Sigmoid colon (tissue), 7 donors: ENCODE measurements at places on chromosomes 2 and 18.

DNA sequence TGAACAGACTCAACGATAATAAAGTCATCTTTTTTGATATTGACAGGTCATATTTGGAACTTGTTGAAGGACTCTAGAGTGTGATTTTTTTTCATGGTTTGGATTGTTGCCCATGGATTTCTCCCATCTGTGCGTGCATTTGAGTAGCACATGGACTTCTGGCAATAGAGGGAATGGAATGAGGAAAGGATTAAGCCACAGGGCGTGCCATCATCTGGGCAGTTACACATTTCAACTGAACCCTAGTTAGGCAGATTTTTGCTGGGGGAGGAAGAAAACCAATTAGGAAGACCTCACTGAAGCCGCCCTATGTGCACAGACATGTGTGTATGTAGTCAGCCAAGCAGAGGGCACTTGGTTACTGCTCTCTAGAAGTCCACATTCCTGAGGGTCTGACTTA, 72.6 kb downstream of the TPGS2 start:
- no peak for DNase-seq

- DNase-seq: no peak
Observed at GRCh38 chr2:18891600-18892345, 302.4 kb upstream of the NT5C1B start.

- no peak for DNase-seq
Observed at GRCh38 chr2:165007161-165007744, 51.9 kb upstream of the SLC38A11 start.

- no peak for DNase-seq
Observed at GRCh38 chr2:43481927-43482542, 113.8 kb downstream of the THADA start.

GRCh38 chr18:25990473-25990872, 99.9 kb downstream of the SS18 start:
- no peak for DNase-seq

DNA sequence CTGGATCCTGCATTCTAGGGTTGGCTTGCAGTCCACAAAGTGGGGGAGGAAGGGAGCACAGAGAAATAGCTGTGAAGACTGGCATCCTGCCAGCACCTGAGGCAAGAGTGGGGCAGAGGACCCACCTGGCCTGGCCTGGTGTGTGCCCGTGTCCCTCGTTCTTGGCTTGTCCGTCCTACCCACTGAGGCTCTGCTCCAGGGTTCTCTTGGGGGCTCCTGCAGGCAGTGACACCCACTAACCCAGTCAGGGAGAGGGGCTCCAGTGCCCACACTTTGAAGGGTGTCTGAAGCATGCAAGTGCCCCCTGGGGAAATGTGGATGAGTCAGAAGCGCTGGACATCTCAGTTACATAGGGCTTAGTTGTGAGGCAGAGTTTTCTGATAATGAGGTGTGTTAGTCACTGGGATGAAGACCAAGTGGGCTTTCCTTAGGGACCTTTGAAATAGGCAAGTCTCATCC, 79.4 kb downstream of the SLC4A3 start:
- DNase-seq: no peak

DNA sequence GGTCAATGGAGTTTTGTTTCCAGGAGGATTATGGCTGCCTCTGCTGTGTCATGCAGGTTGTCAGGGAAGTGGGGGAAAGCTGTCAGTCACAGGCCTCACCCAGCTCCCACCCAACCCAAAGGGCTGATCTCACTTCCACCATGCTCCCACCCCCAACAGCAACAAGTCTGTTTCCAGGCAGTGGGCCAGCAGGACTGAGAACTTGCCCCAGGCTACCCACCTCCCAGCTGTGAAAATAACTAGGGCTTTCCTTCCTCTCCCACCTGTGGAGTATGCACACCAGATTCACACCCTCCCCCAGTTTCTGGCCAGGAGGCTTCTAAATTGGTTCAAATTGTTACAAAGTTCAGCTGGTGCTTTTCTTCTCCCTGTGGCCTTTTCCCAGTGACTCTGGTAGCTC, 95.6 kb upstream of the ACVR1 start:
- no peak for DNase-seq

- no peak for DNase-seq
Observed at GRCh38 chr2:23486684-23487075, 101.7 kb downstream of the KLHL29 start.

GRCh38 chr2:226916669-226917068, 80.8 kb downstream of the RHBDD1 start:
- no peak for DNase-seq

DNA sequence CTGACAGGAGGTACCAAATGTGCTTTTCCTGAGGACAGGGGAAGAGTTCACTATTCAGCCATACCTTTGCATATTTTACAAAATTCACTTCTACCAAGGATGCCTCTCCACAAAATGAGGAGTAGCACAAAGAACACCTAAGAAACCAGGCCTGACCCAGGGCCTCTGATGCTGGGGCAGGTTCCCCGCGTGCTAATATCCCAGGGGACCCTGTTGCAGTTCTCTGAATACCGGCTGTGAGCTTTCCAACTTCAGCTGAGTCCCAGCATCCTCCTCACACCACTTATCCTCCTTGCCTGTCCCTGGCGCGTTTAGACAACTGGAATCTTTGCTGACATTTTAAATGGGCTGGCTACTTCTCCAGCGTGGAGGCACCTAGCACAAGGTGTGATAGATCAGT, 142.3 kb downstream of the BCL2 start:
- no peak for DNase-seq

DNA sequence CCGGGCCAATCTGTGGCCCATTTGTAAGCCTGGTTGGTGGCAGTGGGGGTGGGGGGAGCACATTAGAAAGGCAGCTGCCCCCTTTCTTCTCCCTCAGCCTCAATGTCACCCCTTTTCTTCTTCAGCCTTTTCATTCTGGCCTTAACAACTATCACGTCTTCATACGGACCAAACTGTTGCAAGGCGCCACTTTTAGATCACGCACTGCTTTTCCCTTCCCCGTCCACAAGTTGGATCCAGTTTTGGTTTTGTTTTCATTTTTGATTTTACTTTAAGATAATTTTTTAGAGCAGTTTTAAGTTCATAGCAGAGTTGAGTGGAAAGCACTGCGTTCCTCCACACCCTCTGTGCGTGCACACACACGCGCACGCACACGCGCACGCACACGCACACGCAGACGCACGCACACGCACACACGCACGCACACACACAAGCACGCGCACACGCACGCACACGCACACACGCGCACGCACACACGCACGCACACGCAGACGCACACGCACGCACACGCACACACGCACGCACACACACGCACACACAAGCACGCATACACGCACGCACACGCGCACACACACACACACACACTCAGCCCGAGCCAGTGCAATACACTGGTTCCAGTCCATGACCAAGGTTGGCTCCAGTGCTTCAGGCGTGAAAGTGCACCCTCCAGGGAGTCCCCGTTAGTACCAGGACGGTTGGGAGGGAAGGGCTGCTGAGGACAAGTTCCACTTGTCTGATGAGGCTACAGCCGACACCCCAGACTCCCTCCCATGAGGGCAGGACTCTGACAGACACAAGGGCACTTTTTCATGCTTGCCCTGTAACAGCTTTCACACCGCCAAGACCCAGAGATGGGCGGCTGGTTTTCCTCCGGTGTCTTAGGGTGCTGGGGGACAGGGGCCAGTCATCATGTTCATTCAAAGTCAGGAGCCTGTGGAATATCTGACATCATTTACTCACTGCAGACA, 22.4 kb downstream of the FBLN7 start:
- no peak for DNase-seq

DNA sequence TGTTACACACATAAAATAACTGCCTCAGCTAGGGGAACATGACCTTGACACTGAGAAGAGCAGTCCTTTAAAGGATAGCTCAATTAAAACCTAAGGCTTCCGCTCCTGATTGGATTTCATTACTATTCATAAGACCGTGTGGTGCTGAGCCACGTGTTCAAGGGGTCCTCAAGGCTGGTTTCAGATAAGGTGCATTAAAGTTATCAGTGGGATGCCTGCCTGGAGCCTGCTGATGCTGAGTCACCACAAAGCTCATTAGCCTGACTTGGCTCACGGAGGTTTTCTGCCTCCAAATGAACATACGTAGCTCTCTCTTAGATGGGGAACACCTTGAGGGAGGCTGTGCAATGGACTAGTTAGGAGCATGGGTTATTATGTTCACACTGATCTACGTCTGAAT, 518.9 kb downstream of the TDRD15 start:
- DNase-seq: no peak

DNA sequence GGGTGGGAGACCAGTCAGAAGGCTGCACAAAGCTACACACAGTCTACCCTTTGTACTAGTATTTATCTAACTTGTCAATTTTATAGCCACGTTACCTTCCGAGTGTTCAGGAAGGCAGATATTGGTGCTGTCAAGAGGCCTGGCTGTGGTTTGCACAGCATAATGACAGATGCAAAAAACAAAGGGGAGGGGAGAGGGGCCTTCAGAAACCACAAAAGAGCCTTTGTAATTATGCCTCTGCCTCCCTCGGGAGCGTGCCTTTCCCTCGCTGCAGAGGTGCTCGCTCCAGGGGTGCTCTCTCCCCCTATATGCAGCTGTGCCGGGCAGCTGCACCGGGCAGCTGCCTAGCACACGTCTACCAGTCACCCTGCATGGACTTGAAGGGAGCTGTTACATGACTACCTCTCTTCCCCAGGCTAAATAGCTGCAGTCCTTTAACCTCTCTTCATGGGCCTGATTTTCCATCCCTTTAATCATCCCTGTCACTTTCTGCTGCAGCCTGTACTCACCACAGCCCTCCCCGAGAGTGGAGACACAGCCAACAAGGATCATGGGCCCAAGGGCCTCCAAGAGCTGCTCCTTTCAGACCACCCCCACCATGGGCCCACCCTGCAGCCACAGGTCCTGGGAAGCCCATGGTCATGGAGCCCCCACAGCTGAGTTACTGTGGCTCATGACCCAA, 168.4 kb upstream of the PKDCC start:
- DNase-seq: no peak

- DNase-seq: no peak
Observed at GRCh38 chr18:64639536-64639935, 490.6 kb upstream of the LINC00305 start.

DNA sequence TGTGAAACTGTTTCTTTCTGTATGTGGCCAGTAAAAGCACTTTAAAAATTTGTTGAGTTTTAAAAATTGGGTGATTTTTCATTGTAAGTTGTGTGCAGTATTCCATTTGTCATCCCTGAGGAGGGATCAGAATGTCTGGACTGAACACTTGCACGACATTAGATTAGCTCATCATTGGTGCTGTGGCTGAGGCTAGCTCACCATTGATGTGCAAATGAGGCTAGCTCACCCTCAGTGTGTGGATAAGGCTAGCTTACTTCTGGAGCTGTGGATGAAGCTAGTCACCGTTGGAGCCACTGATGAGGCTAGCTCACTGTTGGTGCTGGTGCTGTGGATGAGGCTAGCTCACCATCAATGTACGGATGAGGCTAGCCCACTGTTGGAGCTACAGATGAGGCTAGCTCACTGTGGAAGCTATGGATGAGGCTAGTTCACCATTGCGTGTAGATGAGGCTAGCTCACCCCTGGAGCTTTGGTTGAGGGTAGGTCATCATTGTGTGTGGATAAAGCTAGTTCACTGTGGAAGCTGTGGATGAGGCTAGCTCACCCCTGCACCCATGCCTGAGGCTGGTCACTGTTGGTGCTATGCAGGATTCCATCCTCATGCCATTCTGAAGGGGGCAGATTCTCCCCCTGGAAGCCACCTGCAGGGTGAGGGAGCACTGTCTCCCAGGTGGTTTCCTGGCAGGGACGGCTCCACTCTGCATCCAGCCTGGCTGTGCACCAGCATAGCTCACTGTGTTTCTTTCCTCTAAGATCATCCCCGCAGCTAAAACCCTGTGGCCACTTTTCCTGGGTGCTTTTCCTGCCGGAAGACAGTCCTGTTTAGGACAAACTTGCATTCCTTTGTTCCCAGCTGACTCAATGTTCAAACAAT, 101.1 kb downstream of the TWIST2 start:
- DNase-seq: peak; percentile 28

- DNase-seq: no peak
Observed at GRCh38 chr2:222320436-222321395, 21.9 kb upstream of the PAX3 start.

DNA sequence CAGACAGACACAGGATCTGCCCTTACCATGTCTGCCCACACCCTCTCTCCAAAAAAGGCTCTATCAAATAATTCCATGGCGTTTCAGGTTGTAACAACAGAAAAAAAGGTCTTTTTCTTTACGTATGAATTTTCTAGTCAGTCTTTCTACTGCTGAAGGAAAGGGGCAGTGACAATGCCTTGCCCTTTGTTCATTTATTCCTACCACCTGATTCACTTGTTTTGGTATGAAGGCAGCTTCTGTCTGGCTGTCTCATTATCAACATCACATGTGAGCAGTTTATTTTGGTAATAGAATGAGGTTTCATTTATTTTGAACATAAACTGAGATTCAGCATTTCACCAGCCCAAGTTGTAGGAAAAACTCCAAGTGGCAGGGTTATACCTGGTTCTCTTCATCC, 94.3 kb upstream of the KLF7 start:
- DNase-seq: no peak

GRCh38 chr2:207109768-207110167, 56.0 kb downstream of the KLF7 start:
- no peak for DNase-seq

- no peak for DNase-seq
Observed at GRCh38 chr2:98188351-98189046, 101.5 kb downstream of the VWA3B start.

DNA sequence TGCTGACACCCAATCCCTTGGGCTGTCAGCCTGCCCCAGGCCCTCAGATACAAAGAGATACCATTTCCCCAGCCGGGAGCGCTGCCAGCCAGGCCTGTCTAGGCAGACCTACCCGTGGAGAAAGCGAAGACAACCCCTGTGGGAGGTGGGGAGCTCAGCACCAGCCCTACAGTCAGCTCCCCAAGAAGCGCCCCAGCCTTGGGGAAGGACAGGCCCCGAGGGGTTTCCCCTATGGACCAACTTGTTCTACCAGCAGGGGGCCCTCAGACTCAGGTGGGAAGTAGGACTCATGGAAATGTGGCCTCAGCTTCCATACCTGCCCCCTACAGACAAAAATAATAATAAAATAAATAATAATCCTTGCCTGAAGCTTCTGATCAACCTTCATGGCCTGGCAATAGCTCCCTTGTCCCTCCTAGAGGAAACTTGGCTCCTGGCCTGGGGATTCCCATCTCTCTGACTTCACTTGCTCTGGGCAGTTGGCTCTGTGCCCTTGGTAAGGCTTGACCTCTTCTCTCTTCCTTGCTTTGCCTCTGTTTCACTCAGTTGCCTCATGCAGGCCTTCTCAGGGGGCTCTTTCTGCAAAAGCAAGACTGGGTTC, 7.0 kb downstream of the SLC35F6 start:
- DNase-seq: peak; percentile 94

- DNase-seq: peak; percentile 81
Observed at GRCh38 chr2:237733677-237734300, 64.8 kb upstream of the RBM44 start.

GRCh38 chr2:159553727-159554126, 62.6 kb downstream of the BAZ2B start:
- no peak for DNase-seq
